ENCODE measurements at places on chromosomes 4 and X.

GRCh38 chr4:185142564-185142911 lies 528 bp upstream of the SLC25A4 start:
- DNase-seq: no peak

DNA sequence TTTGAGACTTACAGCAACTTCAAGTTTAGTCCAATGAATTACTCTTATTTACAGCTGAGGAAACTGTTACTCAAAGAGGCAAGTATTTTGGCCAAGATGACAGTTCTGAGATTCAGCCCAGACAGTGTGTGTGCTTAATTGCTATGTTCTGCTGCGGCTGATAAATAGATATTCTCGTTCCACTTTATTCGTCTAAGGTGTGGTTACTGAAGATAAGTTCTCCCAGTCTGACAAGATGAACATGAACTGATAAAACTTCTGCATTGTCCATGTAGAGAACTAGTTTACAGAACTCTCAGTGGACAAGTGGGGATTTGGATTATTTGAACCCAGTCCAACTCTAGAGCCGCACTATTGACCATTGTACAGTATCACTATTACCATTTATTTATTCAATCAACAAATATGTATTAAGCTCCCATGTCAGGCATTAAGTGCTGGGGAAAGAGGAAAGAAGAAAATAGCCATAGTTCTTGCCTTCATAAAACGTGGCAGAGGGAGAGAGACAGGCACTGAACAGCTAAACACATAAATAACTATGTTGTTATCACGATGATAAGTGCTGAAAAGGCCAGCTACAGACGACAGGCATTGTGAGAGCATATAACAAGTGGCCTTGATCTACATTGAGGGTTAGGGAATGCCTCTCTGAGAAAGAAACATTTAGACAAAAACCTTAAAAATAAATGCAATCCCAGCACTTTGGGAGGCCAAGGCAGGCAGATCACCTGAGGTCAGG lies 4.0 kb upstream of the DHX15 start:
- no peak for DNase-seq

GRCh38 chr4:130043732-130044160 lies 947.8 kb downstream of the C4orf33 start:
- no peak for DNase-seq

GRCh38 chrX:6954836-6955235 lies 192.7 kb upstream of the STS start:
- DNase-seq: no peak

DNA sequence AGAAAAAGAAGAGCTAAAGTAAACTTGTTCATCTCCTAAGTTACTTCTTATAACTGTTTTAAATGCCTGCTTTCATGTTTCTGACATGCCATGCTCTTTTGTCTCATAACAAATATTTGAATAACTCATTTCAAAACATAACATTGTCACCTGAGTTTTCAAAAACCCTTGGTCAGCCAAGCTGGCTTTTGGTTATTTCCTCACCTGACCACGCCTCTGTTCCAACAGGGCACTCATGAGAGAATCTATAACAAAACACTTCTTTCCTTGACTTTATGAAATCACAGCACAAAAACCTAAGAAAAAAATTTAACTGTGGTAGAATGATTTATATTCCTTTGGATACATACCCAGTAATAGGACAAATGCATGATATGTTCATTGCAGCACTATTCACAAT lies 172.9 kb upstream of the GALNT7 start:
- DNase-seq: no peak

DNA sequence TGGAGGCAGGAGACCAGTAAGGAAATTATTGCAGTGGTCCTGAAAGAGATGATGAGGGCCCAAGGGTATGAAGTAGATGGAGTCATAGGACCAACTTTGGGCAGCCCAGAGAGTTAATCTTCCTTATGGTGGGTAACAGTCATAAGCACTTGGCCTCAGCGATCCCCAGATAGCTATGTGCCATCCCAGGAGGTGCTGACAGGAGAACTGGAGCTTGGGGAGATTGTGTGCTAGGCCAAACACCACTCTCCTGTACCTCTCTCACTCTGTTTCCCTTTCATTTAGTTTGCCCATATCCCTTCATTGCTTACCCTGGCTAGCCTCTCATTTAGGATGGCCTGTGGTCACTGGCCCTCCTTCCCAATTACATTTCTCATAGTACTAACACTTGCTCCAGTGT lies 60.0 kb downstream of the TMEM164 start:
- no peak for DNase-seq

DNA sequence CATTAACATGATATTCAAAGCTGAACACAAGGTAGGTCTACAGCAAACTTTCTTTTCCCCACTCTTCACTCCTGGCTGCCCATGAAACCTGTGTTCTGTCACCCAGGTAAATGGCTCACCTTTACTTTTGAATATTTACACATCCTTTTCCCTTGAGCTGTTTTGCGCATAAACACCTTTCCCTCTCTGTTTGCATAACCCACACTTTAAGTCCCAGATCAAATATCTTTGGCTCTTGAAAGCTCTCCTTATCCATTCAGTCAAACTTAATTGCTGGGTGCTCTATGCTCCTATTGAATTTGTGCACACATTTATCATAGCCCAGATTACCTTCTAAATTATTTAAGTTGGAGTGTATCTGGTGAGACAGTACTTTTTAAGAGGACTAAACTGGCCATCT lies 51.7 kb upstream of the ATP8A1 start:
- no peak for DNase-seq

DNA sequence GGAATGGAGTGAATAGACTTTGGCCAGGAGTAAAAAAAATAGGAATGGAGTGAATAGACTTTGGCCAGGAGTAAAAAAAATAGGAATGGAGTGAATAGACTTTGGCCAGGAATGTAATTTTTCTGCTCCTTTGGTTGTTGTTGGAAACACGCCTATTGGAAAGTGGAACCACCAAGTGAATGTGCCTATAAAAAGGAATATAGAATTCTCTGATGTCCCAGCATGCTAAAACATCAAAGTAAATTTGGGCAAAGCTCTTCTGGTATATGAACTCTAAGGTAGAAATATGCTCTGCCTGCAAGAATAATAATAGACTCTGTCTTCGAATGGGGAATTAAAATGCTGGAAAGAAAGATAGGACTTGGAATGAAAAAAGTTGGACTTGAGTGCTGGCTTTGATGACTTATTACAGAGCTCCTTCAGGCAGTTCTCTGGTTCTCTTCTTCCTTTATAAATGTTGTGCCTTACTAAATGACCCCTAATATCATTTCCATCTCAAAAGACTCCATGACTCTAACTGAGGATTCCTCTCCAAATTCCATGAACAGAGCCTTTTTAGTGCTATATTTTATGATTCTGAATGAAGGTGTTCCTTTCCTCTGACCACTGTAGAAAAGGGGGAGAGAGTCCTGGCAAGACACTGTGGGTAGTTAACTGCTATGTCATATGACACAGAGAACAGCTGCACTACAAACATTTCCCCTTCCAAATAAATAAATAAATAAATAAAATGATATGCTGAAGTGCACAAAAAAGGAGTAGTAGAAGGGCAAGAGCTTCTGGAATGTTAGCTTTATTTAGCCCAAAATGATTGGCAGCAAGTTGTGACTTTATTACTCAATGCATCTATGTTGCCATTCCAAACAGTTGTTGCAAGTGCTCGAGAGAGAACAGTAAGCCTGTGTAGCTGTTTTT lies 13.5 kb upstream of the GBA3 start:
- no peak for DNase-seq

- DNase-seq: no peak
These were observed 44.1 kb downstream of the CHRNA9 start for GRCh38 chr4:40379248-40379647.

GRCh38 chrX:37834937-37835336 lies 12.4 kb downstream of the DYNLT3 start:
- no peak for DNase-seq

GRCh38 chr4:143701365-143701764 lies 890 bp upstream of the FREM3 start:
- peak; percentile 35 for DNase-seq

GRCh38 chr4:41067369-41067768 lies 147.0 kb downstream of the APBB2 start:
- no peak for DNase-seq

DNA sequence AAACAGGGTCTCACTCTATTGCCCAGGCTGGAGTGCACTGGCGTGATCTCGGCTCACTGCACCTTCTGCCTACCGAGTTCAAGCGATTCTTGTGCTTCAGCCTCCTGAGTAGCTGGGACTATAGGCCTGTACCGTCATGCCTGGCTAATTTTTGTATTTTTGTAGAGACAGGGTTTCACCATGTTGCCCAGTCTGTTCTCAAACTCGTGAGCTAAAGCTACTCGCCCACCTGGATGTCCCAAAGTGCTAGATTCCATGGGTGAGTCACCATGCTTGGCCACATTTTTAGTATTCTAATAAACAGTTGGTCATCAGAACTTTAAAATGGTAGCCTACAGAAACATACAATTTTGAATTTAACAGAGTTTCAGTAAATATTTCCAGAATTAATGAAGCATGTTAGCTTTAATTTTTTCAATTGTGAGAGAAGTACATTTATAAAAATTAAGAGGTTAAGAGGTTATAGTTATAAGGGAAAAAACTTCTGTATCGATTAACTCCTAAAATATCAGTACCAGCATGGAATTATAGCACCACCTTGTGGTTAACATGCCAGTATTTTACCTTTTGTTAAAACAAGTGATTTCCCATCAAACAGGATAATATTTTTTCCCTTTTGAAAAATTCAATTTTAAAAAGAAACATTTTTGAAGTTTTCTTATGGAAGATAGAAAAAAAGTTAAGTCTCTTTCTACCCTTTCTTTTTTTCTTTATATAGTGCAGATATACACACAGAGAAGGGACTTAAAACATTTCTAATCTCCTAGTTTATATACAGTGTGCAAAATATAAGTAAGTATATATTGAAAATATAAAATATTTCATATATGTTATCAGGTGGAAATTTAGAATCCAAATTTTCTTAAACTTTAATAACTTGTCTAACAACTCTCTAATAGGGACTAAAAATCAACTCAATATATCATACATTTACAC lies 35.4 kb downstream of the CEP44 start:
- DNase-seq: no peak

GRCh38 chr4:56505269-56506130 lies at the start of gene ARL9:
Gene ARL9 (plus strand): TSS chr4:56505791. CDS start chr4:56505863, 72 bp downstream.
- peak; percentile 76 for DNase-seq

- DNase-seq: no peak
These were observed 232.9 kb upstream of the GIMD1 start for GRCh38 chr4:106601519-106601918.

- no peak for DNase-seq
These were observed 234.5 kb downstream of the MAML3 start for GRCh38 chr4:139919521-139919920.

- DNase-seq: no peak
These were observed 237.9 kb downstream of the ARHGAP10 start for GRCh38 chr4:147969573-147970385.

- DNase-seq: no peak
These were observed 6.4 kb upstream of the UBA1 start for GRCh38 chrX:47187106-47187677.

DNA sequence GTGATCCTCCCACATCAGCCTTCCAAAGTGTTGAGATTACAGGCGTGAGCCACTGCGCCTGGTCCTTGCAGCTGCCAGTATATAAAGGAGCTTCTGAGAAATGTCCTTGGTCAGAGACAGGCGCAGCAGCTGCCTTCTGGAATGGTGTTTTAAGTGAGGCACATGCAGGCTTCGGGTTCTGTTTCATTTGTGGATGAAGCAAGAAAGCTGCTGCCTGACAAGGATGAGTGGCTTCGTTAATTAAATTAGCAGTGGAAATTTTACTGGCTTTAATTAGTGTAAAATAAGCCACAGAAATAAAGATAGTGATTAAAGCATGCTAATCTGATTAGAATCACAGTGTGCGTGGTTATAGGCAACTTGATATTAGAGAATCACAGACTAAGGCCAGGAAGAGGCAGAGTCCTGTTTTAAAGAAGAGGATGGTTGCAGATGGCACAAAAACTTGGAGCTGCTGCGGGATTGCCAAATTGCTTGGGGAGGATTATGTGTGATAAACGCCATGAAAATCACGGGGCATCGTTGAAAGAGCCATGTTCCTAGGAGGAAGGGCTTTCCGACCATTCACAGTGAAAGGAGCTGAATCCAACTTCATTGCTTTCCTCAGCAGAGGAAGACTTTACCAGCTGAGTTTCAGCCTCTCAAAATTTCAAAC lies 348.4 kb upstream of the FAT1 start:
- no peak for DNase-seq

DNA sequence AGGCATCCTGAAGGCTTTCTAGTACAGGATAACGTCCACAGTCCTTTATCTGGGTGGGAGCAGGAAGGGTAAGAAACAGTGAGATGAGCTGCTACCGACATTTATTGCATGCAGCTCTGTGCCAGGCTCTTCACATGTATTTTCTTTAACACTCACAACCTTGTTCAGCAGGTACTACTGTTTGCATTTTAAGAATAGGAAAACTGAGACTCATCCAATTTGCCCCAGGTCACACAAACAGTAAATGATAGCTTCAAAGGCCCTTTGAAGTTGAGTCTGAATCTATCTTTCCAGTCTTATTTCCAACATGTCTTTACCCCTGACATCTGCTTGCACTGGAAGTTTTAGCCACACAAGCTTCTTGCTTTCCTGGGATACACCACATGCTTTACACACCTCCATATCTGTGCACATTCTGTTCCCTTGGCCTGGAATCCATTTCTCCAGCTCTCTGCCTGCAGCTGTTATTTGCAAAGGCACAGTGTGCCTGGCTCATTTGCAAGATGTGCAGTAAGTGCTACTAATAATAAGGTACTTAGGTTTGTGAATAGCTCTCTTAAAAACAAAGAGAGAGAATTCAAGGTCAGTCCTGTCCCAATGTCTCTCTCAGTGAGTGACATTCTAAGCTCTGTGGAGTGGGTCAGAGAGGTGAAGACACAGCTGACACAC lies 61.2 kb downstream of the METTL14 start:
- no peak for DNase-seq

DNA sequence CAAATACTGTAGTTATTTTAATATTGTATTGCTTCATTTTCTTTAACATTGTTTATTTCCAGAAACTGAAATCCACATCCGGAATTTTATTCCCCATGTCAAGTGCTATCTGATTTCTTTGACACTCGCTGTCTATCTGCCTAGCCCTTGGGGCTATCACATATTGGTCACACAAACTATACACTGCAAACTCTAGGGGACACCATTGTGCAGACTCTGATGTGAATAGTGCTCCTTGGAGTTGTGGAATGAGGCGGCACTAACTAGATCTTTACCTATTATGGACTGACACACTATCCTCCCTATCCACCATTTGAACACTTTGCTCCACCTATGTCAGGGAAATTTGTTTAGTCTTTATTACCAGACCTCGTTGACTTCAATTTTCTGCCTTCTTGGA lies 534.5 kb downstream of the GLUD2 start:
- no peak for DNase-seq

GRCh38 chrX:13094374-13094773 lies 50.0 kb upstream of the FAM9C start:
- no peak for DNase-seq

Data from activated naive CD4-positive, alpha-beta T cell treated with anti-CD3 and anti-CD28 coated beads, Interleukin-2, amount 10 ng/mL, durations not matched to agents 7 days and 5 days (primary cell).